Retinal pigment epithelial cell (primary cell): ENCODE measurements at places on chromosomes 1 and 21.

DNA sequence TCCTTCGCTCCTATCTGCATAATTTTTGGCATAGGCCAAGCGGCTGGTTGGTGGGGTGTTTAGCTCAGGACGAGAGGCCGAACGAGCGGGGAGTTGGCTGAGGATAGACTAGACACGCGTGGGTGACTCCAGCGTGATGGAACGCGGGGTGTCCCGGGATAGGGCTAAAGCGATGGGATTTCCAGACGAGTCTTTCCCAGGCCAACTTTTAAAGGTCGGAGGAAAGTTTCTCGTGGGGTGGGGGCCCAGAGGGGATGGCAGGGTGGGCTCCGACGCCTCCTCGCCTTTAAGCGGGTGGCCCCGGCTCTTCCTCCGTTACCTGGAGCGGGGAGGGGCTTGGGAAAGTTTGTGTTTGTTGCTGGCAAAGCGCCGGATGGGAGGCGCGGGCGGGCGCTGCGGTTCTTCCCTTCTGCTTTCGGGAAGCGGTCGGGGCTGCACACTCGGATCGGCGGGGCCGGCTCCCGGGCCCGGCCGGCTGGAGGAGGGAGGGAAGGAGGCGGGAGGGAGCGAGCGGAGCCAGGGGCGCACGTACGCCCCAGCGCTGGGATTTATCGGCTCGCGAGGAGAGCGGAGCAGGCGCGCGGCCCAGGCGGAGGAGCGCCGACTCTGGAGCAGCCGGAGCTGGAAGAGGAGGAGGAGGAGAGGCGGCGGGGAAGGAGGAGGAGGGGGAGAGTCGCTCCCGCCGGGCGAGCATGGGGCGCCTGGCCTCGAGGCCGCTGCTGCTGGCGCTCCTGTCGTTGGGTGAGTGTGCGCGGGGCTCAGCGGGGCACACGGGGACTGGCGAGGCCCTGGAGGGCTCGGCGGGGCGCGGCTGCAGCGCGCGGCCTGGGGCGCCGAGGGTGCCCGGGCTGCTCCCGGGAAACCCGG is at the start of gene PTGFRN:
TSS of gene PTGFRN (plus strand) at position 405 of the 867 bp plus-strand sequence. CDS start at position 693, 288 bp downstream.
- no peak for DNase-seq

GRCh38 chr1:46301808-46302640 is 1.4 kb downstream of the LRRC41 start:
- DNase-seq = no peak

GRCh38 chr21:45485686-45486442 is 56.4 kb downstream of the SLC19A1 start:
- no peak for DNase-seq

DNA sequence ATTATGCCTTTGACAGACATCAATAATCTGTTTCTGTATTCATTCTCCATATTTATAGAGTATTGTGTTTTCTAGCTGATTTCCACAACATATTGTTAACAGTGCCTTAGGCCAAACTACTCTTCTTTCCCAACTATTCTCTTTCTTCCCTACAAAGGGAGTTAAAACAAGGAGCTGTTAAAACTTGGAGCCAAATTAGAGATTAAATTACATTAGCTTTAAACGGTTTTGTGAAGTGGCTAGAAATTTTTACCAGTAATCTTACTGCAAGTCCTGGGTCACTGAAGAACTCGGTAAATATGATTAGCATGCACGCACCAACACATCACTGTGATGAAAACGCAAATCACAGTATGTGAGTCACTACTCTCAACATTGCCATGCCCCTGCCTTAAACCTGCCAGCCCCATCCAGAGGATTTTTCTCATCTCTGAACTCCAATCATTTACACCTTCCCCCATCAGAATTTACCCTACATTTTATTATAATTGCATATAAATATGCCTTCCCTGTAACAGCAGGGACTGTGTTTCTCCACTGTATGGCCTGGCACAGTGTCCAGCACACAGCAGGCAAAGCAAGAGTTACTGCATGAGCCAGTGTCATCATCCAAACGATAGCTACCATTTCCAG is 1.5 kb upstream of the PRDX6 start:
- no peak for DNase-seq

DNA sequence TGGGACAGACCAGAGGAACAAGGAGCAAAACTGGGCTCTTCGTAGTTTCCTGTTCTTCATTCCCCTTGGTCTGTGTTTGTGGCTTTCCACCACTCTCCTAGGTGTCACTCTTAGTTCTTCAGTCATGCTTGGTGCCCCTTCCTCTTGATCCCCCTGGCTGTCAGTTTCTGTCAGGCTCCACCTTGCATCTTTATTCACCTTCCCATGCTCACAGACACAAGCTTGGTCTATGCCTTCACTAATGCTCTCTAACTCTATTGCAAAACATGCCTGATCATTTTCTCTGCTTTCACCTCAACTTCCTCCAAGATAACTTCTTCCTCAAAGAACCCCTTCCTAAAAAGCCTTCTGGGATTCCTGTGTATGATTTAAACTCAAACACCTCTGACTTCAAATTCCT is 122.9 kb downstream of the GLUL start:
- no peak for DNase-seq

GRCh38 chr1:78318011-78318410 is 172.8 kb upstream of the PTGFR start:
- DNase-seq = no peak

- no peak for DNase-seq
These were observed 112.1 kb downstream of the ST6GALNAC3 start for GRCh38 chr1:76186554-76187170.

- DNase-seq = peak; percentile 77
These were observed 67.9 kb downstream of the PHACTR4 start for GRCh38 chr1:28437264-28437923.

- no peak for DNase-seq
These were observed 186.6 kb upstream of the FGGY start for GRCh38 chr1:59110271-59110670.

DNA sequence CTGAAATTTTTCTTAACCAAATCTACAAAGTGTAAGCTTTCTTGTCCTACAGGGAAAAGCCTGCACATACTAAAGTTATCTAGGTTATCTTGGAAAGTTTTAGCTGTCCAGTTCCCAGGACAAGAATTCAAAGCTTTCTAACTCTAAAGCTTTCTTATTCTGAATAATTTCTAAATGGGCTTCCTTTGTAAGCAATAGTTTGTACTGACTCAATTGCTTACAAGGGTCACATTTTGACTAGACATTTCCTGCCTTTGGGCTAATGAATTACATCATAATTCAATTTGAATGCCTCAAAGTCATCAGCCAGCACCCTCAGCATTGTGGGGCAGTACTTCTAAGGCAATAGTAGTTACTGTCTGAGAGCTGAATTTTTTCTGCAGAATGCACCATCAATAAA is 223.0 kb downstream of the LTN1 start:
- DNase-seq = no peak

- DNase-seq = no peak
These were observed 15.4 kb upstream of the RNU1-4 start for GRCh38 chr1:16724718-16725438.

GRCh38 chr1:213692321-213692720 is 295.5 kb upstream of the PROX1 start:
- DNase-seq = no peak

DNA sequence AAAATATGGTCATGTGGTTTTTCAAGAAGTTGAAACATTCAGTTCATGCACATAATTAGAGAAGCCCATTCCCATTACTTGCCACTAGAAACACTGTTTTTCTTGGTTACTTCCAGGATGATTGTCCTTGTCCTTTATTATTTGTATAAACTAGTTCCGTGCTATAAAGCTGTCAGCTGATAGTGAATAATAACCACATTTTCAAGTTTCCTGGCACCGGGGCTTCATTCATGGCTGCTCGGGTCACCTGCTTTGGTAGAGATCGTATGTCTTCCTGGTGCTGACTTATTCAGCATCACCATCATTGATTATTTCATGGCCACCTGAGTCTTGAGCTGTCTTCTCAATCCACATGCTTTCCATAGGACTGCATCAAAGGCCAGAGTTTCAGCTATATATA is 62.9 kb upstream of the ZNF326 start:
- DNase-seq = no peak

DNA sequence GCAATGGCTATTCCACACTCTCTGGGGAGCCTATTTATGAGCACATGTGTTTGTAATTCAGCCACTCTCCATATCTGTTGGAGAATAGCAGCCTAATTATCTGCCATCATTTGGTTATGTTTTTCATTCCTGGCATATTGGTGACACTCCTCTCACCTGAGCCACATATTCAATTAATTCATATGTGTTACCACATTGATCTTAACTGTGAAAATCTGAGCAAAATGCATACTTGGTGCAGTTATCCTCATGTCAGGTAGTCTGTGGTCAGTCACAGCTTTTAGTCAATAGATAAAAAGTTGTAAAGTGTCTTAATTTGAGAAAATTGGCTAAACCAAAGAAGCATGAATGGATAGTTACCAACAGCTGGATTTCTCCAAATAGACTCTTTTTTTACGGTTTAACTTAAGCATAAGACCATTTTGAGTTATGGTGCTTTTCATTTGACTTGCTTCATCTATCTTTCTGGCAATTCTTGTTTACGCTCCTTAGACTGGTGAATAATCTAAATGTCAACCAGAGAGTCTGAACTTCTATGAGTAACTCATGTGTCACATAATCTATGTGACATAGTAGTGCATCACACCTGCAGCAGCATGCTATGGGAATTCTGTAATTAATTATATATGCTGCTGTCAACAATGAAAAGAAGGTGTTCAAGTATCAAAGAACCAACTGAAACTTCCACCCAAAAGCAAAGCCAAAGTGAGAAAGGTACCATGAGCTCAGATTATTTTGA is 187.7 kb upstream of the SGIP1 start:
- no peak for DNase-seq

- no peak for DNase-seq
These were observed 423.4 kb upstream of the CHRM3 start for GRCh38 chr1:238962941-238963340.

- DNase-seq = peak; percentile 68
These were observed 8.0 kb downstream of the RRP1B start for GRCh38 chr21:43667191-43667904.

- no peak for DNase-seq
These were observed 710 bp downstream of the GLRX2 start for GRCh38 chr1:193104502-193104906.

GRCh38 chr1:71532343-71532742 is 451.5 kb upstream of the ZRANB2 start:
- DNase-seq = no peak

DNA sequence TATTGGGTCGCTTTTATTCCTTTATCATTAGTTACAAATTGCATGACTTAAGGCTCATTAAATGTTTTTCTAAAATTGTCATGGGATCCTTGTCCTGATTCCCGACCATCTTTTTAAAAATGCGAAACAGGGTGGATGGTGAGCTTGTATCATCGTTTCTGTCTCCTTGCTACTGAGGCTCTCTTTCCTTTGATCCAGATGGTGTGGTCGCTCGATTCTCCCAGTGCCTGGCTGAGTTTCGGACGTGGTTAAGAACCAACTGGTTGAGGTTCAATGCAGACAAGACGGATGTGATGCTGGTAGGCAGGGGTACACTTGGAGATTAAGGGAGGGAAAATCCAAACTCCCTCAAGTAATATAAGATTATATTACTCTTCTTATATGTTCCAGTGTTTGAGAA is 1.2 kb downstream of the MIER1 start:
- DNase-seq = no peak

GRCh38 chr1:220294846-220295301 is 22.6 kb upstream of the RAB3GAP2 start:
- DNase-seq = no peak

GRCh38 chr1:30760596-30761324 is 3.2 kb upstream of the LAPTM5 start:
- DNase-seq = no peak

- DNase-seq = no peak
These were observed 52.1 kb downstream of the WDR3 start for GRCh38 chr1:117981455-117982192.

DNA sequence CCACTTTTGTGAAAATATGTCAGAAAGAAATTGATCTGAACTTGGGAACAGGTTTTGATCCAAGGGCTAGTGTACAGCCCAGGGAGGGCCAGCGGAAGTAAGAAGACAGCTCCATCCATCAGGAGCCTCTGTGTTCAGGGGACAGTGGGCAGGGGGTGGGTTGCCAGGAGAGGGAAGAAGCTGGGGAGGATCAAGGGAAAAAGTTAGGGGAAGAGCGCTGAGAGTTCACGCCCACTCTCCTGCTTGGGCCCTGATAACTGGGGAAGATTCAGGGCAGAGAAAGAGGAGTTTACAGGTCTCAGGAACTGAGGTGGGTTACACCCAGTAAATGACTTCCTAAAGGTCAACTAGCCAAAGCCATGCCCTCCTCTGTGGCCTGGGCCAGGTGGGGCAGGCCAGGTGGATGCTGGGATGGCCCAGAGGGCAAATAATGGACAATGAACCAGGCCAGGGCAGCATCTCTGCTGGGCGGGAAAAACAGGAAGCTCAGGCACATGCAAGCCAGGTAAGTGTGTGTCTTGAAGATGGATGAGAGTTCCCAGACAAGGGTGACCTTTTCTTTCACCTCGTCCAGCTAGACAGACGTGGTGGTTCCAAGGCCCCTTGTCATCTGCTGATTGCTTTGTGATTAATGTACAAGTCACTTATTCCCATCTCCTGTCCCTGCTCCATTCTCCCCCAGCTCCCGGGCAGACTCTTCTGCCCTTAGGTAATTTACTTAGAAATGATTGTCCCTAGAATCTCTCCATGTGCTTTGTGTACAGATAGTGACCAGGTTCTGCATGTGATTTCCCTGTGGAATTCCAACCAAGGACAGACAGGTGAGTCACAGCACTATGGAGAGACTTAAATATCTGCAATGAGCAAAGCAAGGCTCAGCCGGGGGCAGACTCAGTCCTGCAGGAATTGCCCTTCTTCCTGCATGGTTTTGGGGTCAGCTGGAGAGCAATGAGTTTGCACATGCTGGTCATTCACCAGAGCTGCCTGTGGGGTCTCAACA is 57.0 kb downstream of the MDM4 start:
- no peak for DNase-seq

DNA sequence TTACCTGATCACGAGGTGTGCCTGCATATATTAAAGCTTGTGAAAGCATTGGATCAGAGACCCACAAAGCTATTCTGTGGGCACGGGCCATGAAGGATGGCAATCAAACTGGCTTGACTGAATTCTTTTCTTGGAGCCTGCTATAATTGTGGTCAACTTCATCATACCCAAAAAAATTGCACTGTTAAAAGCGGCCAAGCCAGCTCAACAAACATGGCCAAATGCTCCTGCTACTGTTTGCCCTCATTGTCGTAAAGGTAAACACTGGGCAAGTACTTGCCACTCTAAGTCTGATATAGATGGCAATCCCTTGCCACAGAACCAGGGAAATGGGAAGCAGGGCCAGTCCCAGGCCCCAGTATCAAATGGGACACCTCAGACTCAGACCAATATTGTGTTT is 6.6 kb upstream of the GSTM5 start:
- DNase-seq = no peak

DNA sequence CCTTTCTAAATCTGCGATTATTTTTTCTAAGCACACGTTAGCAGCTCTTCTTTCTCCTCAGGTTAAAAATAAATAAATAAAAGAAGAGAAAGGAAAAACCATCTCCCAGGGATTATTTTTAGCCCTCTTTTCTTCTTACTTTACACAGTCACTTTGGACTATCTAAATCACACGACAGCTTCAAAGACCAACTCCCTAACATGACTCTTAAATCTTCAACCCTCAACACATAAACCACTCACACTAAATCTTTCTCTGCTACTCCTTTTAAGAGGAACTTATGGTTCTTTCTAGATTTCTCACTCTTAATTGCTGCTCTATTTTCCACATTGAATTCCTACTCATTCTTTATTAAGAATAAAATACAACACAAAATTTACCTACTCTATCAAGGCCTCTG is 1095.0 kb upstream of the B3GALT2 start:
- DNase-seq = no peak
